Epithelial cell of proximal tubule (primary cell): ENCODE measurements at places on chromosomes 3 and 15. TPM values are rescaled to one million over a fixed set of nuclear protein-coding genes. Genes with fewer than 3 reads are reported as not detected.
A peak's percentile ranks its signal among the peaks of the same experiment; 100 is the strongest.

GRCh38 chr15:26391567-26392194 lies 381.2 kb downstream of the GABRB3 start:
- no peak for DNase-seq

GRCh38 chr15:47473832-47474231 lies 243.5 kb upstream of the SEMA6D start:
- no peak for DNase-seq

- DNase-seq, result no peak
Observed at GRCh38 chr3:153275514-153275913, 113.5 kb downstream of the RAP2B start.

- peak; percentile 86 for DNase-seq
Observed at GRCh38 chr3:180989291-180990163, at the start of gene DNAJC19. Gene DNAJC19 (minus strand): TSS chr3:180989736. CDS start chr3:180989602, 134 bp downstream.

- no peak for DNase-seq
Observed at GRCh38 chr3:44950275-44950734, 25.7 kb downstream of the ZDHHC3 start.

DNA sequence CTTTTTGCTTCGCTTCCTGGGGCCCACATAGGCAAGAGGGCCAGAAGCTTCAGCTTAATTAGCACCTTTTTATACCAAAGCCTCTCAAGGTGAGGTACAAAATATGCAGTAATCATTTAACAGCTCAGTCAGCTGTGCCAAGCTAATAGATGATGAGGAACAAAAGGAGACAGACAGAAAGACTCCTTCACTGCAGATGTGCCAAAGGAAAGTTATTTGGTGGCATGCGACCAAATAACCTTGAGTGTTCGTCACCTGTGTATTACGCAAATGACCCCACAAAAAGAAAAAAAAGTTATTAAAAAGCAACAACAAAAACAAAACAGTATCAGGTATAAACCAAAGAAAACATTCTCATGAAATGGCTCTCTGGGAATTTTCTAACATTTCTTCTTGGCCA lies 325.8 kb upstream of the IGF1R start:
- peak; percentile 71 for DNase-seq

DNA sequence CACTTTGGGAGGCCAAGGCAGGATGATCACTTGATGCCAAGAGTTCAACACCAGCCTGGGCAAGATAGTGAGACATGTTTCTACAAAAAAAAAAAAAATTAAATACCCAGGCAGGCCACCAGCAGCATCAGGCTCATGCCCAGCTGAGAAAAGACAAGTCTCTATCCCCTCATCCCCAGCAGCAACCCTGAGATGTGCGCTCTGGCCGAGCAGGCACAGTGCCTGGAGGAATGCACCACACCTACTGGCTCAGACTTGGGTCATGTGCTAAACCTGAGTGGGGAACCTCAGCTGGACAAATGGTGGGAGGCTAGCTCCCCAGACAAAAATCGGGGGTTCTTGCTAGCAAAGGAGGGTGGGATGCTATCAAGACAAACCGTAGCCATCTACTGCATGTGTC lies 10.2 kb upstream of the CCDC174 start:
- no peak for DNase-seq

GRCh38 chr3:41482134-41482533 lies 282.8 kb downstream of the CTNNB1 start:
- DNase-seq, result no peak

- no peak for DNase-seq
Observed at GRCh38 chr15:53009093-53009492, 219.0 kb upstream of the ONECUT1 start.

- no peak for DNase-seq
Observed at GRCh38 chr3:114554731-114555130, 260.9 kb downstream of the TIGIT start.

DNA sequence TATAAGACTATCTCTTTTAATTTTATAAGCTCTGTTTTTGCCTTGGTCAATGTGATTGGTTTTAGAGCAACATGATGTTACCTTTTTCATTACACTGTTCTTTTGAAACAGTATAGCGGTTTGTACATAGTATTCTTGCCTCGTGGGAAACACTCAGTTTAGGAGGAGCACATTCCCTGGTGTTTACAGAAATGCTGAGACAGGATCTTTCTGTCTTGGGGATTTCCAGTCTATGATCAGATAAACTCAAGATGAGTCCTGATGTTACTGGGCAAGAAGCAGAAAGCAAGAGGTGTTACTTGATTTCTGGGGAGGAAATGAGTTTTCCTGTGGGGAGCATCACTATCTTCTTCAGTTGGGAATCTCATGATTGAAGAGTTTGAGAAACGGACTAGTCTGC lies 2.5 kb downstream of the TMEM266 start:
- DNase-seq, result no peak

GRCh38 chr15:42508263-42508690 lies 12.8 kb downstream of the SNAP23 start:
- DNase-seq, result no peak

- no peak for DNase-seq
Observed at GRCh38 chr3:108065096-108065495, 25.7 kb downstream of the CD47 start.

DNA sequence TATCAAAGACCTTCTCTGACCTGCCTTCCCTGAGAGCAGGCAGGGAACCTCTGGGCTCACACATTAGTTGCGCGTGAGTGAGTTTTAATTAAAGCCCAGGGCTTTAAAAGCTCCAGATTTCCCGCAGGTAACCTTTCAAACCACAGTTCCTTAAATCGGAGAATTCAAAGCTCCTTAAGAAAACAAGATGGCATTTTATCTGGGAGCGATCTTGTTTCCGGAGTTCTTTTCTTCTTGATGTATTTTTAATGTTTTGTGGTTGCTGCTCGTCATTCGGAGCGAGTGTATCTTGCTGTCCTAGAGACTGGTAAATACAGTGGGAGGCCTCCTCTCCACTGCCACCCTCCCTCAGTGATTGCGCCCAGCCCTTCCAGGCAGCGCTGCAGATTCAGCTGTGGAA lies 284.3 kb downstream of the CLSTN2 start:
- DNase-seq, result no peak

GRCh38 chr3:11465744-11466616 lies 177.7 kb downstream of the VGLL4 start:
- peak; percentile 18 for DNase-seq

DNA sequence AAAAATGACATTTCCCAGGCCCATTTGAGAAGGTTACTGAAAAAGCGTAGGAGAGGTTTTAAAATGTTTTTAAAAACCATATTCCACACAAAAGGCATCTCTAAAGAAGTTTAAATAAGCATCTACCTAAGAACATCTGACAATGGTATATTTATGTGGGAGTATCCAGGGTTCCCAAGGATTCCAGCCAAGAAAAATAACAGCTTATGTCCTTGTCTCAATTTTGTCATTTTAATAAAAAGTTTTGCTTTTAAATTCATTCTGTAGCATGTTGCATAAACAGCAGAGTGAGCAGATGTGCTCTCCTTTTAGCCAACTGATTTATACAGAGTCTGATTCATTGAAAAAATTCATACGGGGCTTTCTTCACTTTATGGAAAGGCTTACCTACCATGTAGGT lies 129.9 kb downstream of the LRRC3B start:
- DNase-seq, result no peak

GRCh38 chr3:28476194-28476593 lies 127.6 kb upstream of the AZI2 start:
- DNase-seq, result peak; percentile 10

DNA sequence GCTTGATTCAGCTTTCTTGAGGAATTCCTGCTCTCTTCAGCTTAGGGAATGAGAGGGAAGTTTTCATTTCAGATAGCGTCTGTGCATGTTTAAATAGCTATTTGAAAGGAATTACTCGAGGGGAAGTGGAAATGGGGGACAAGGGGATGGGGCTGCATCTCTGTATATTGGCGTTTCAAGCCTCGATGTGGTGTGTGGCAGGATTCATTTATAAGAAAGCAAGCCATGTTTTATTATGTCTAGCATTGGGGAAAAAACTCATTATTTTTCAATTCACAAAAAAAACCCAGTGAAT lies 1.0 kb downstream of the ATP2C1 start:
- no peak for DNase-seq

DNA sequence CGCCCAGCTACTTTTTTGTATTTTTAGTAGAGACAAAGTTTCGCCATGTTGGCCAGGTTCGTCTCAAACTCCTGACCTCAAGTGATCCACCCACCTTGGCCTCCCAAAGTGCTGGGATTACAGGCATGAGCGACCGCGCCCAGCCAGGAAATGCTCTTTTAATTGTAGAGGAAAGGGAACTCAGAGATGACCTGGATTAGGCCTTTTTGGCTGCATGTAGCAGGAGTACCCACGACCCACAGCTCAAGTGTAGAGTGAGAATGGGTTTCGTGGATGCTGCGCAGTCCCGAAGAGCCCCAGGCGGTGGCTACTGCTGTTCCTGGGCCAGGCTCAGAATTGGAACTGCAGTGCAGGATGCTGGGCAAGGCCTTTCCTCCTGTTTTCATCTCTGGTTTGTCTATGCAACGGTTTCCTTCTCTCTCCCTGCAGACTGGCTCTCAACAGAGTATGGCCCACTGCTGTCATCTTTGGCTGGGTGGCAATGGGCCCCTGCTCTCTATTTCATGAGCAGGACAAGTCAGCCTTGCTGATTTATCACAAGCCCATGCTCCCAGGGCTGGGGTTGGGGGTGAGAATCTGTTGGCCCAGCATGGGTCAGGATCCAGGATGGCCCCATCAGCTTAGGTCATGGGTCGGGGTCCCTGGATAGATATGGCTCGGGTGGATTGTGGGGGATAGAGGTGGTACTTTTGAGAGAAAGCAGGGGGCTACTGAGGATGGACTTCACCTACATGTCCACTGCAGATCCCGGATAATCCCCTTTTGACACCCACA lies 51.2 kb downstream of the GASK1A start:
- DNase-seq, result no peak

DNA sequence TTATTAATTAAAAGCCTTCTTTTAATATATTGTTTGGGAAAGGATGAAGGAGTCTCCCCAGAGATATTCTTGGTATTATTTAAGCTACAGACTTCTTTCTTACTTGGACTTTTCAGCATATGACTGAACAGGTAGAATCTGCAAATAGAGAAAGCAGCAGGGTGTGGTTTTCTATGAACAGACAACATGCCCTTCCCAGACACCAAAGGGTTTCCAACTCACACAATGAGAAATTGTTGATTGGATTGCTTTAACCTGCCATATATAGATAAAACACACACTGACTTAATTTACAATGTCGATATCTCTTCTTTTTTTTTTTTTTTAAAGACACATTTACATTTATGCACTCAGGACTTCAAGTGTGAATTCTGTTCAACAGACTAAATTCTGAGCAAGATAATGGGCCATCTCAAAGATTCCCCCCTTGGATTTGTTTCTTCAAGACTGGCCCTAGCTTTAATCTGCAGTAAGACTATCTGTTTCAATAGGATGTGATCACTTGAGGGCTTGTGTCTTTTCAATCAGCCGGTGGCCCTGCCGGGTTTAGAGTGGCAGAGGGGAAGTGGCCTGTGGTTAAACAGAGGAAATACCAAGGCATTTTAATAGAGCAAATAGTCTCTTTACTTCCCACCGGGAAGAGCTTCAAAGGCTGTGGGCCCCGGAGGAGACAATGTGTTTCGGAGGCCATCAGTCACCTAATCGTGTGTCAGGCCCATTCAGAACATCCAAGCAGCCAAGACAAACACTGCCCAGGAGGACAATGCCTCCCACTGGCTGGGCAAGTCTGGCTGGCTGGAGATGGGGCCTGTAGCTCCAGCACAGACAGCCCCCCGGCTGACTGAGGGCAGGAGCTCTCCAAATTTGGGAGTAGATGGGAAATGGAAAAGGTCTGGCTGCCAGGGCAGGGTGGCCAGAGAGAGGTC lies 6.1 kb downstream of the IL17RD start:
- DNase-seq, result no peak

- DNase-seq, result no peak
Observed at GRCh38 chr15:67010898-67011616, 54.3 kb upstream of the SMAD3 start.

DNA sequence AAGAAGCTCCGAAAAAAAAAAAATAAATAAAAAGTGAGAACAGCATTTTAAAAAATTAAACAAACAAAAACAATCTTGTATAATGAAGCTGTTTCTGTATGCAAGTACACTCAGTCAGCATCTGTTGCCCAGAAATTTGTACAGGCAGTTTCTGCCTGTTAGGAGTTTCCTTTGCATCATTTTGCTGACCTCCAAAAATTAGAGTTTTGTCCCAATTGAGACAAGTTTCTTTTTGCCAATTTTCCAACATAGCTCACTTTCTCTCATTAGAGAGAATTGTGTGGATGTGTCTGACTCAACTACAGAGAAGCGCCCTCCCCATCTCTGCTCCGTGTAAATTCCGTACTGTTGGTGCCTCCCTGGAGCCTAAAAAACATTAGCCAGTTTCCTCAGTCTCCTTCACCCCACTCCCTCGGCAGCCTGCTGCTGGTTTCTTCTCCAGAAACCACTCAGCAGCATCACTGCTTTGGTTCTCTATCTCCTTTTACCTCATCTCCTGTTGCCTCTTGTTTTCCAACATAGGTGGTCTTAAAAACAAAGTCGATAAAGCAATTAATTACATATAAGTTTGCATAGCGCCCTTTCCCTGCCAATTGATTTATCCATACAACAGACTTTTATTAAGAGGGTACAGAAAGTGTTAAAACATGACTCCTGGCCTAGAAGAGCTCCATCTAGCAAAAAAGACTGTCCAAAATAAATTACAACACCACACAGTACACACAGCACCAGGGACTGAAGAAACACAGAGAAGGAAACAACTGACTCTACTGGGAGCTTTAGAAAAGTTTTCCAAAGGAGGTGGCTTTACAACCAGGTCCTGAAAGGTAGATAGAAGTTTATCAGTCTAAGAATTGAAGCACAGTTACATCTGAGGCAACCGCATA lies 286.7 kb downstream of the SHOX2 start:
- no peak for DNase-seq

DNA sequence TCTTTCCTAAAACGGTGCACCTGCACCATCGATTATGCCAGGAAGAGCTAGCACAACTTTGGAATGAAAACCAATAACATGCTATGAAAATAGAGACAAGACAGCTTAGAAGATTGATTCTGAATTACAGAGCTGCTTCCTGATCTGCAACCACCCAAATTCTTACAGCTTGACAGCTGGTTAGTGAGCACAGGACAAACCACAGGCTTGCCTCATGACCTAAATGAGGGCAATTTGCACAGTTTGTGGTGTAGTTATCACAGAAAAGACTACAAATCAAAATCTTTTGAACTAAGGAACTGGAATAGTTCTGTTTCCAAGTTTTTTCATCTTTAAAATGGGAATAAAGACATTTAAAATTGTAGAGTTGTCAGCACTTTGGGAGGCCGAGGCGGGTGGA lies 533.5 kb downstream of the NAALADL2 start:
- no peak for DNase-seq

GRCh38 chr15:100291106-100291505 lies 50.7 kb downstream of the ADAMTS17 start:
- no peak for DNase-seq

The AGBL1 gene
- not detected in 2 replicates for total RNA-seq

The NLGN1 gene
- total RNA-seq, result 1.4 and 1.9 TPM in 2 replicates

The GRAMD1C gene
- 1.6 and 8.6 TPM in 2 replicates for total RNA-seq

The A4GNT gene
- total RNA-seq, result not detected in 2 replicates

The OPA1 gene
- 41.1 and 59.0 TPM in 2 replicates for total RNA-seq

The KBTBD13 gene
- not detected in 2 replicates for total RNA-seq

The GOLGA8T gene
- not detected in 2 replicates for total RNA-seq

The ACOX2 gene
- 0.51 and 1.7 TPM in 2 replicates for total RNA-seq

The MFGE8 gene
- total RNA-seq, result 68.9 and 135 TPM in 2 replicates

The CHRNA3 gene
- total RNA-seq, result 0.40 TPM in 1 of 2 replicates, not detected in the other

The CLRN1 gene
- total RNA-seq, result not detected in 2 replicates

The EXOSC7 gene
- total RNA-seq, result 68.3 and 85.1 TPM in 2 replicates

The ALDH1L1 gene
- total RNA-seq, result 0.06 and 0.29 TPM in 2 replicates

The ATP13A5 gene
- total RNA-seq, result not detected in 2 replicates

The MYZAP gene
- total RNA-seq, result 0.06 and 0.14 TPM in 2 replicates
